ENCODE measurements at places on chromosomes 4 and X.

- H3K4me3 ChIP-seq, result no peak overlapping the region
- no peak for DNase-seq
- peaks cover 2% of the 10 kb centered on the region for H3K27me3 ChIP-seq
- H3K27ac ChIP-seq, result no peak overlapping the region
- no peaks in the 10 kb centered on the region for H3K36me3 ChIP-seq
- no peaks in the 10 kb centered on the region for H3K4me1 ChIP-seq
These were observed 60.5 kb upstream of the ENPEP start for GRCh38 chr4:110415478-110415877.

GRCh38 chr4:111228874-111229273 lies 606.0 kb upstream of the PITX2 start:
- no peak overlapping the region for H3K27ac ChIP-seq
- H3K36me3 ChIP-seq, result no peaks in the 10 kb centered on the region
- H3K4me1 ChIP-seq, result no peaks in the 10 kb centered on the region
- DNase-seq, result no peak
- H3K4me3 ChIP-seq, result no peak overlapping the region
- H3K27me3 ChIP-seq, result no peaks in the 10 kb centered on the region

DNA sequence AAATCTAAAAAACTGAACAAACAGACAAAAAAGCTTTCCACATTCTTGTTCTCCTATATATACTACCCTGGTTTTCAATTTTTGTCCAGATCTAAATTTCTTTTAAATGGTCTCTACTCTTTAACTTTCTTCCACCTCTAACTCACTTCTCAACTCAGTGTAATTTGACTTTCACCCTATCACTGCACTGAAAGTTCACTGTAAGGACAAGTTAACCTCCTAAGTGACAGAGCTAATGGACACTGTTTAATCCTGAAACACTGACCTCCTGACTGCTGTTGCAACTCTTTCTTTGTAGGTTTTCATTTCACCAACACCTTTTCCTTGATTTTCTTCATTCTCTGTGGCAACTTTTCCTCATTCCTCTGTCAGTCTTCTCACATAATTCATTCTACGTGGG lies 50.0 kb downstream of the ATOH1 start:
- no peak for DNase-seq
- no peaks in the 10 kb centered on the region for H3K4me1 ChIP-seq
- H3K4me3 ChIP-seq, result no peak overlapping the region
- no peaks in the 10 kb centered on the region for H3K27me3 ChIP-seq

DNA sequence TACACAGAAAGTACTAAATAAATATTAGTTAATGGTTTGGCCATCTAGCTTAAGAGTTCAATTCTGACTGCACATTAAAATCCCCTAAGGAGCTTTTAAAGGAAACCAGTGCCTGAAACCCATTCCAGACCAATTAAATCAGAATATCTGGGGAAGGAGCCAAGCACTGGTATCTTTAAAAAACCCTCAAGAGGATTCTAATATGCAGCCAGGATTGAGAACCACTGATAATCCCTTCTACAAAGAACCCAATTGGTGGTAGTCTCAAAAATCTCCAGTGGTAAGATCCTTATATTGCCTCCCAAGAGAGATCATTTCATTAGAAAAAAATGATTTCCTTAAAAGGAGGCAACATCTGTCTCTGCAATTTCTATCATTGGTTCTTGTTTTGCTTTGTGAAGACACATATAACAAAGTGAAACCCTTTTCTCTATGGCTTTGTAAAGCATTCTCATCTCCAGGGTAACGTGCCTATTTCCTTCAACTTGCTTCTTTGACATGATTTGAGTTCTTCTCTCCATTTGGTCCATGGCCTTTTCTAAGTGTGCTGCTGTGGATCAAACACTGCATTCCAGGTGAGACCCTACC lies 3.5 kb downstream of the GPR34 start:
- no peaks in the 10 kb centered on the region for H3K27me3 ChIP-seq
- no peak overlapping the region for H3K4me3 ChIP-seq
- peaks cover 2% of the 10 kb centered on the region for H3K36me3 ChIP-seq
- H3K4me1 ChIP-seq, result peaks cover 4% of the 10 kb centered on the region

DNA sequence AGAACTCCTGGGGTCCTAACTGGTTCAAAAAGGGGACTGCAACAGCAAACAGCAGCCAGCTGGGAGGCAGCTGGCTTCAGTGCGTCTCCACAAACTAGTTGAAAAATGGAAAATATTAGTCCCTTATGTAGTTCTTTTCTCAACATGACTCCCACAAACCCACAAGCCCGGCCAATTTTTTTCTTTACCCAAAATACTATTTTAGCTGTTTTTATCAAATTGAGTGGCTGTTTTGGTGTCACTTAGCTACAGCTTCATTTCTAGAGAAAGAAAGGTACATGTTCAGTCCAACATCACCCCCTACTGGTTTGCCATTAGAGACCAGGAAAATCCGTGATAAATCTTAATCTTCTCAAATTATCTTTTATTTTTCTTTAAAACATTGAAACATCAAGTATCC lies 97.2 kb downstream of the GUCY2F start:
- no peak overlapping the region for H3K4me3 ChIP-seq
- no peaks in the 10 kb centered on the region for H3K36me3 ChIP-seq
- DNase-seq, result no peak
- H3K27me3 ChIP-seq, result no peaks in the 10 kb centered on the region
- H3K4me1 ChIP-seq, result no peaks in the 10 kb centered on the region
- no peak overlapping the region for H3K27ac ChIP-seq

DNA sequence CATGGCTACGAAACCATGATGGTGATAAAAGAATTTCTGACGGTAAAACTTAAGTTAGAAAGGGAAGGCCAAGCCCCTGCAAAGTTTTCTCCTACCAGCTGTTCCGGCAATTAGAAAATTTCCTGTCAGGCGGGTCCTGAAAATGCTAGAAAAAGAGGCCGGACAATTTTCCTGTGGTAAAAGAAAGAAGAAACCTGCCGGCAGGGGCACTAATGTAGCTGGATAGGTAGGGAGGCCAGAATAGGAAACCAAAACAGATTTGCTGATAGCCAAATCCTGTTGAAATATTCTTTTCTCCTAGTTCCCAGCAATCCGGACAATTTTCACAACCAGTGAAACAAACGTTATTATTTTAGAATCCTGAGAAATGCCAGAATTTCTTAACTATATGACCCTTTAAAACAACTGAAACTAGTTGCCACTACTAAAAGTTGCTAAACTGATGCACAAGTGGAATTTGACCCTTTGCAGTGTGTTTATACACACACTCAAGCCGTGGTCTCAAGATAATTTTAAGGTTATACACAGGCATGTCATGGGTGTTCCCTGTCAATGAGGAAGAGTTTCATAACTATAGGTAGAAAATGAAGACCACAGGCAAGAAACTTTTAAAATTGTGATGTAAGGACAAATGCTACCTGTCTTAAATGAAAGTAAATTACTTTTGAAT lies 47.7 kb downstream of the RPS6KA3 start:
- H3K4me1 ChIP-seq, result peaks cover 10% of the 10 kb centered on the region
- H3K27me3 ChIP-seq, result no peaks in the 10 kb centered on the region
- DNase-seq, result no peak

DNA sequence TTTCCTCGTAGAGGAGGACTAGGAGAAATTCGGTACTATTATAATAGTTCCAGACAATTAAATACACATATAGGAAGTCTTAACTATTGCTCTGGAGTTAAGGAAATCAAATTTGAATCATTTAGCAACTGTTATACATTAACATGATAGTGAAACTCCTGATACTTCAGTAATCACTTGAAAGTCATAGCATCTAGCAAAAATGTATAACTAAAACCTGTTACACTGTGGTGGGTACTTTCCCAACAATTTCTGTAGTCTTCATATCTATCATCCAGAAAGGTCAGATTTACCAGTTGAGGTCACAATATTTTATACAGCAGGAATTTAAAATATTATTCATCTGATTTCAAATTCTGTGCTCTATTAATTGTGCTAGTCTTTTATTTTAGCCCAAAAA lies 669.6 kb upstream of the PCDH10 start:
- H3K4me1 ChIP-seq, result no peaks in the 10 kb centered on the region
- no peak for DNase-seq
- H3K4me3 ChIP-seq, result no peak overlapping the region
- no peaks in the 10 kb centered on the region for H3K27me3 ChIP-seq
- H3K36me3 ChIP-seq, result no peaks in the 10 kb centered on the region
